ENCODE measurements at places on chromosomes 16 and 17.

GRCh38 chr16:12868169-12868568 lies 33.2 kb upstream of the SHISA9 start:
- DNase-seq: peak; percentile 62

DNA sequence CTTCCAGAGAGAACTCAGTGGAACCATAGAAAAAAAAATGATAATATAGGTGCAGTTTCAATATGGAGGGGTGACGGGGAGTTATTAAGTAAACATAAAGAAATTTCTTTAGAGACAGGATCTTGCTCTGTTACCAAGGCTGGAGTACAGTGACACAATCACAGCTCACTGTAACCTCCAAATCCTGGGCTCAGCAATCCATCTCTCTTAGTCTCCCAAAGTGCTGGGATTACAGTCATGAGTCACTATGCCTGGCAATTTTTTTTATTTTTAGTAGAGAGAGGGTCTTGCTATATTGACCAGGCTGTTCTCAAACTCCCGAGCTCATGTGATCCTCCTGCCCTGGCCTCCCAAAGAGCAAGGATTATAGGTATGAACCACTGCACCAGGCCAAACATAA lies 48.8 kb downstream of the NLRC5 start:
- no peak for DNase-seq

DNA sequence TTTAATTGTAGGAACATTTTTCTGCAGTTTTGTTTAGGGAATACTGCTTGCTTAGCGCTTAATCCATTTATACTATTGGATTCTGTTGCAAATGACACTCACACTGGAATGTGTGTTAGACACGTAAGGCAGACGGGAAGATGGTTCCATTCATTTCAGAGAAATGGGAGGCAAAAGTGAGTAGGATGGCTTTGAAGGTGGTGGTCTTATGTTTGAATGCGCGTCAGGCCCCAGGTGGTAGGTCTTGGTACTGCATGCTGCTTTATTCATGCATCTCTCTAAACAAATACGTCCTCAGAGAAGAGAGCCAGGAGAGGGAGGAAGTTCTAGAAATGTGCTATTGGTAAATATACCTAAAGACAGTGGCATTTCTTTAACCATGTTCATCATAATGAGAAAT lies 997.6 kb upstream of the RBFOX1 start:
- DNase-seq: peak; percentile 8

- peak; percentile 45 for DNase-seq
These were observed 56.5 kb downstream of the MRM1 start for GRCh38 chr17:36657763-36658490.

- no peak for DNase-seq
These were observed 13.6 kb upstream of the CBFB start for GRCh38 chr16:67015313-67015731.
